ENCODE measurements at places on chromosomes 2 and 18.
A peak's percentile ranks its signal among the peaks of the same experiment; 100 is the strongest.

DNA sequence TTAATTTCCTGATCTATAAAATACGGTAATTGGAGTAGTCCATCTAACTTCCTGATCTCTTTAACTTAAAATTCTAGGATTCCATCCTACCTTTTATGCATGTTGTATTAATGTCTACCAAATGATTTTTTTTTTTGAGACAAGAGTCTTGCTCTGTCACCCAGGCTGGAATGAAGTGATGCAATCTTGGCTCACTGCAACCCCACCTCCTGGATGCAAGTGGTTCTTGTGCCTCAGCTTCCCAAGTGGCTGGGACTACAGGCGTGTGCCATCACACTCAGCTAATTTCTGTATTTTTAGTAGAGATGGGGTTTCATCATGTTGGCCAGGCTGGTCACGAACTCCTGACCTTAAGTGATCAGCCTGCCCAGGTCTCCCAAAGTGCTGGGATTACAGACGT, 47.8 kb downstream of the CFAP36 start:
- DNase-seq, result no peak

DNA sequence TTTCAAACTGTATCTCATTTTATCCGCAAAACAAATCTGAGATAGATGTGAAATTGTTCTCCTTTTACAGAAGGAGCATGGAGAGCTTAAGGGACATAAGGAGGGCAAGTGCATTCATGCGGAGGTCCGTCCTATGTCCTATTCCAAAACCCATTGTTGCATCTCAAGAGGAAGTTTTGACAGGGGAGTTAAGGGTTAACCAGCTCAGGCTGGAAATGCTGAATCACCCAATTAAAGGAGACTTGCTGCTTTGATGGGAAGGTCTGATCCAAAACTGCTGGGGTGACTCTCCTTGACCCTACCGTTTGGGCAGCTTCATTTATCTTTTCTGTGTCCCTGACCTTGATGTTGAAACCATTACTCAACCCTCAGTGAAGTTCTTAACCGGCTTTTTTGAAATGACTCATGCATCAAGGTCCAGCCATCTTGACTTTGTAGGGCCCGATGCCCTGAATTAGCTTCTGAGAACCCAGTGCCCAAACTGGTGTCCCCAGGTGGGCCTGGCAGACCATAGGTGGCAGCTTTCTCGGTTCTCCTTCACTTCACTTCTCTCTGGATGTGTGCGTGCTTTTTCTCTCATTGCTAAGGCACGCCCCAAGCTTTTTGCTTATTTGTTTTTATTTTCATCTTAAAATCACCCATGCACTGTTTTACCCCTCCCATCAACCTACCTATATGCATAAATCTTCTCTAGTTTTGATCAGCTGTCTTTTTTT, 15.9 kb upstream of the TXNDC2 start:
- DNase-seq, result no peak

- peak; percentile 56 for DNase-seq
These were observed 62.9 kb upstream of the CTIF start for GRCh38 chr18:48475635-48476549.

GRCh38 chr18:7844017-7844416, 276.9 kb downstream of the PTPRM start:
- no peak for DNase-seq

DNA sequence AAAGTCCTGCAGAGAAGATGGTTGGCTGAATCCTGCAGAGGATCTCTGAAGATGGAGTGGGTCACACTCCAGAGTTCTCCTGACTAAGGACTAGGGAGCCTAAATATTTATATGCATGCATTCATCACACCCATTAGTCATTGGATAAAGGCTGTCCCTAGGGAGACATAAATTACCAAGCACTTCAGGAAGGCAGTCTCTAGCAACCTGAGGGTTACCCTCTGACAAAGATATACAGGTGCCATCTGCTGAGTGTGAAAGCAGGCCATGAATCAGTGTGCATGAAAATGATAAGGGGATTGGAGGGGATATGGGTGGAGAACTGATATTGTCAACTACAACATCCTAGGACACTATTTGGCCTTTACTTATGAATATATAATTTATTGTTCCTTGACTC, 294.8 kb upstream of the DDX18 start:
- no peak for DNase-seq

DNA sequence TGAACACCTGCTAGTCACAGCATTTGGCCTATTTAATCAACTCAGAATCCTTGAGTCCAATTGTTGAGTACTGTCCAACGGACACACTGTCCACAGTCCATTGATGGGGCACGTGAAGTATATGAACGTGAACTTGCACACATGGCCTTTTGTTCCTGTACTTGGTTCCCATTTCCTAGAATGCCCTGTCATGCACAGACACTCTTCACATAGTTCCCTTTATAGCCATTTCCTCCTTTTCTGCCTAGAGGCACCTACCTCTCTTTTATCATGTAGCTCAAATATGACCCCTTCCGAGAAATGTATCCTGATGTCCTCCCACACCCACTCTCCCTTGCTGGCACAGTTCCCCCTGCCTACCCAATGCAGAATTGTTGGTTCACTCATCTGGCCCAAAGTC, 8.7 kb upstream of the CRYGA start:
- DNase-seq, result no peak

DNA sequence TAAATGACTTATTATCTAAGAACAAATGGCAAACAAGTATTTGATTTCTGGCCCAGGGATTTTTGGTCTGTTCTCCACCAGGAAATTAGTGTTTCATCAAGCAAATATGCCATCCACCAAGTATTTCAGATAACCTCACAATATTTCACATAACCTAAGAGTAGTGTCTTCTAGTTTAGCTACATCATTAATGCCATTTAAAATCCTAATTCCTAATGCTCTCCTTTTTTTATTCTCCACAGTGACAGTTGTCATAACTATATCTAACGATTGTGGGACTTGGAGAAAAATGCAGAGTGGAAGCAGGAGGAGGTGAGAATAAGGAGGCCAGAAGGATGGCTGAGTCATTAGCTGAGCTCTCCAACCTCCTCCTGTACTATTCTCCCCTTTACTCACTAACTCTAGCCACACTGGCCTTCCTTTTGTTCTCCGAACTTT, 58.5 kb upstream of the CTLA4 start:
- no peak for DNase-seq

GRCh38 chr2:9656270-9656766, 25.5 kb upstream of the YWHAQ start:
- DNase-seq, result peak; percentile 62

GRCh38 chr18:6482198-6482977, 67.7 kb upstream of the L3MBTL4 start:
- DNase-seq, result peak; percentile 8

Measured in HS-27A (cell line).